ENCODE measurements at places on chromosomes 4 and X.

- DNase-seq = no peak
Observed at GRCh38 chr4:146273204-146273901, 59.0 kb downstream of the REELD1 start.

DNA sequence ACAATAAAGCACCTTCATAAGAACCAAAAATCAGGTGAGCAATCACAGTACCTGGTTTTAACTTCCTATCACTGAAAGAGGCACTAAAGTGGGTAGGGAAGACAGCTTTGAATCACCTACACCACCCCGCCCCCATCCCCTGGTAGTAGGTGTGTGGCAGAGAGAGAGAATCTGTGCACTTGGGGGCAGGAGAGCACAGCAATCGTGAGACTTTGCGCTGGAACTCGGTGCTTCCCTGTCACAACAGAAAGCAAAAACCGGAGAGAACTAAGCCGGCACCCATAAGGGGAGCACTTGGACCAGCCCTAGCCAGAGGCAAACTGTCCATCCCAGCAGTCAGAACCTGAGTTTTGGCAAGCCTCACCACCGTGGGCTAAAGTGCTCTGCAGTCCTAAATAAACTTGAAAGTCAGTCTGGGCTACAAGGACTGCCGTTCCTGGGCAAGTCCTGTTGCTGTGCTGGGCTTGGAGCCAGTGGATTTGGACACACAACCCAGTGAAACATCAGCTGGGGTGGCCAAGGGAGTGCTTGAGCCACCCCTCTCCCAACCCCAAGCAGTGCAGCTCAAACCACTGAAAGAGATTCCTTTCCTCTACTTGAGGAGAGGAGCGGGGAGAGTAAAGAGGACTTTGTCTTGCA lies 32.1 kb downstream of the NDUFB11 start:
- no peak for DNase-seq

- no peak for DNase-seq
Observed at GRCh38 chrX:137482136-137482535, 83.8 kb upstream of the ZIC3 start.

DNA sequence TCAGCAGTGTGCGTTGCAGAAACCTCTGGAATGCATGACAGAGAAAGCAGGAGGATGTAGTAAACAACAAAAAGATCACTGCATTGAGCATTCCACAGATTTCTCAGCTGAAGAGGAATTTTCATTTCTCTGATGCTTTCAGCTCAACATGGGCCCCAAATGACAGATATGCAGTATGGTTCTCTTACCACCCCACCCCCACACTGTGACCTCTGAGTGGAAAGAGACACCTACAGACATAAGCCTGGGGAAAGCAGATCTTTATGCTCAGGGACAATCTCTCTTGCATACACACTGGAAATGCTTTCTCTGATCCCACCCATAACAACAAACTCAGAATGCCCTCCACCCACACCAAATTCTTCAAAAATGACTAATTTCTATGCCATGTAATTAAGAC lies 983.7 kb upstream of the LCORL start:
- DNase-seq = no peak

GRCh38 chr4:6325788-6326290 lies 56.2 kb downstream of the WFS1 start:
- no peak for DNase-seq

- no peak for DNase-seq
Observed at GRCh38 chr4:128308986-128309385, 21.4 kb upstream of the PGRMC2 start.

- DNase-seq = no peak
Observed at GRCh38 chr4:25100021-25100555, 60.2 kb downstream of the SEPSECS start.

DNA sequence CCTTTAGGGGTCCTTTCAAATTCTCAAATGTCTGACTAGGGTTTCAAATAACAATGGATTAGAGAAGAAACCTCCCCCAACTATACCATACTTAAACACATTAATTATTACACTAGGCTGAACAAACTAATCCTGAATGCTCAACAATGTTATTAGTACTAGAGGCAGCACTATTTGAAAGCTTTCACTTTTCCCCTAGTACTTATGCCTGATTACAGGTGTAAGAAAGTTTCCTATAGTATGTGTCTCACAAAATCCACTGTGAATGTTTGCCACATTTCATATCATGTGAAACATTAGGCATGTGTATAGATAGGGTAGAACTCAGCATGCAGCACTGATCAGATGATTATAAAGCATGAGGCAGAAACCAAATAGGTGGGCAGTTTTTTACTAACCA lies 336.2 kb downstream of the ZNF674 start:
- no peak for DNase-seq

DNA sequence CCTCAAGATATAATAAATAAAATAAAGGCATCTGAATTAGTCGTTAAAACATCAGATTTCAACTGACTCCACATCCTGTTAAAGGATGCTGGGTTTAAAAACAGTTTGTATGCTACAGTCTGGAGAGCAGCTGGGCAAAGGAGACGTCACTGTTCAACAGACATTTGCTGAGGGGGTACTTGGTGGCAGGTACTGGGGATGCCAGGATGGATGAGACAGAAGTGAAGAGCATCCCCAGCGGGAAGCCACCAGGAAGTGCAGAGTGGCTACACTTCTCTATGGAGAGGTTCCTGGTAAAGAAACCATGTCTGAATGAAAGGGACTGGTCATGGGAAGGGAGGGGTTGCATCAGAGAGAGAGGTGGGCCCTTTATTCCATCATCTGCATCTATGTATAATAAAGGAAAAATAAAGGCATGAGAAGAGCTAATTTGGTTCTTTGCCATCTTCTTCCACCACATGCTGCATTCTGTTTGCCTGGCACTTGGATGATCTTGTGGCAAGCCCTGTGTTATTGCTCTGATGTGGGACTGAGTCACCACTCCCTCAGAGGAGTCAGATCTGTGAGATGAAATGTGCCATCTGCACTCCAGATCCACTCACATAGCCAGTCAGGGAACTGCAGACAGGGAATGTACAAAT lies 145.0 kb downstream of the SOWAHB start:
- no peak for DNase-seq

DNA sequence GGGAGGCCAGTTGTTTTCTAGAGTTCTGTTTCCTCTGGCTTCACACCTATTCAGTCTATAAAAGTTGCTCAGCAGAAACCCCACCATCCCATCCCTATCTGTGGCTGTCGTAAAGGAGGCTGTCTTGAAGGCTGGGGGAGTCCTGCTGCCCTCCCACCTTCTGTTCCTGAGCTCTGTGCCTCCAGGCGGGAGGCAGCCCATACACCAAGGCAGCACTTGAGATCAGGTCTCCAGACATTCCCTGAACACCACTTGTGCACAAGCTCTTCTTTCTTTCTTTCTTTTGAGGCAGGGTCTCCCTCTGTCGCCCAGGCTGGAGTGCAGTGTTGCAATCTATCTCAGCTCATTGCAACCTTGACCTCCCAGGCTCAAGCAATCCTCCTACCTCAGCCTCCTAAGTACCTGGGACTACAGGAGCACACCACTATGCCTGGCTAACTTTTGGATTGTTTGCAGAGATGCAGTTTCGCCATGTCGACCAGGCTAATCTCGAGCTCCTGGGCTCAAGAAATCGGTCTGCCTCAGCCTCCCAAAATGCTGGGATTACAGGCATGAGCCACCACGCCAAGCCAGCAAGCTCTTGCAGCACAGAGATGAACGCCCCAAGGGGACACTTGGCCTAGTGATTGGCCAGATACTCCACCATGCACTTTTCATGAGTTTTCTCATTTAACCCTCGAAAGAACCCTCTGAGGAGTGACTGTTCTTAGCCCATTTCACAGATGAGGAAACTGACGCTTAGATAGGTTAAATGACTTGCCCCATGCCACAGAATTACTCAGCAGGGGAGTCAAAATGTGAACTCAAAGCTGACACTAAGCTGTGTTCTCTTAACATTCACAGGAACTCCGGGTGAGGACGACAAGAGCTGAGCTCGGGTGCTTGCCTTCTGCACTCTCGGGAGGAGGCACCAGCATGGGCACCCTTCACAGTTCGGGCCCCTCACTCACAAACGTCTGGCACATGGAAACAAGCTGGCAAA lies 55.8 kb upstream of the ENPP6 start:
- no peak for DNase-seq

DNA sequence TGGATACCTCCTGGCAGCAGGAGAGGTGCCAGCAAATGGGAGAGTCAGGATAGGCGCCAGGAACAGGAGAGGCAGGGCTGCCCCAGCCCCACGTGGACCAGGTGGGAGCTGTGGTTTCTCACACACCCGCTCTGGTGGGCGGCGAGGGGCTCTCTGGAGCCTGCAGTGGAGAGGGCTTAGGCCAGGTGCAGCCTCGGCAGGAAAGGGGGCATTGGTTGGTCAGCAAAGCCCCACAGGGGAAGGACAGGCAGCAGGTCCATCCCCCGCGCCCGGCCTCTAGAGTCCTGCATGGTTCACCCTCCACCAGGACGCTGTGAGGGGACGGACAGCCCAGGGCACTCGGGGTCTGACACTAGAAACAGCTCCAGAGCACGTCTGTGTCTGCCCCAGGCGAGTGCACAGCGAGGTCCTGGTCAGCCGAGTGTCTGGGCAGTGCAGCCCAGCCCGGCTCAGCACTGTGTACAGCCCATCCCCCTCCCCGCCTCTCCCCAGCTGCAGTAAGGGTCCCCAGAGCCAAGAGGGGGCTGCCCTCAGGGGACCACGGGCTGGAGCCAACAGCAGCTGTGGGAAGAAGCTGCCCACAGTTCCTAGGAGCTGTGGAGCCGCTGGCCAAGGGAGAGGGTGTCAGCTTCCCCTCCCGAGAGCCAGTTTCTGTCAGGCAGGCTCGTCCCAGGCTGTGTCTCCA lies 8.2 kb downstream of the ATP5ME start:
- DNase-seq = no peak

GRCh38 chr4:16183604-16184003 lies 42.7 kb downstream of the TAPT1 start:
- no peak for DNase-seq

- DNase-seq = no peak
Observed at GRCh38 chrX:19388741-19389140, 45.0 kb downstream of the PDHA1 start.

- no peak for DNase-seq
Observed at GRCh38 chr4:55397126-55397436, 1.3 kb downstream of the TMEM165 start.

GRCh38 chr4:114603497-114603896 lies 4.9 kb downstream of the UGT8 start:
- DNase-seq = no peak

DNA sequence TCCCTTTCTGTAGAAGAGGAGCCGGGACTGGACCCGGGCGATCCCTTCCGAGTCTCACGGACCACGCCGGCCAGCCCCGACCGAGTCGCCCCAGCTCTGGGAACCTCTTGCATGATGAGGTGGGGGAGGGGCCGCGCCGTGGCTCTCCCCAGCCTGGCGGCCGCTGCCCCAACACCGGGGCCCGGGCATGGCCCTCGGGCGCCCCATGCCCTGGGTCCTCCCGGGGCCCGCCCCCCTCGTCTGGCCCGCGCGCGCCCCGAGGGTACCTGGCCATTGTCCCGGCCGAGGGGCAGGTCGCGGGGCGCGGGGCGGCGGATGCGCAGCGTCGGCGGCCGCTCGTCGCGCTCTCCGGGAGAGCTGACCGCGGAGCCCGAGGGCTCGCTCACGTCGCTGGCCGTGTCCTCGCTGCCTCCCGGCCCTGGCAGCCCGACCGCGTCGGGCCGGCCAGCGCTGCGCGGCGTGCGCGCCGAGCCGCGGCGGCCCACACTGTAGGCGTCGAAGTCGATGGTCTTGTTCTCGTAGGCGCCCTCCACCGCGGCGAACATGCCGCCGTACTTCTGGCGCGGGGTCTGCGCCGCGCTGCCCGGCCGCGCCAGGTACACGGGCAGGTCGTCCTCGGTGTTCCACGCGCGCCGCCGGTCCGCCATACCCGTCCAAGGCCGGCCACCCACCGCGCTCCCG lies 423 bp downstream of the CRMP1 start:
- no peak for DNase-seq

- DNase-seq = no peak
Observed at GRCh38 chr4:38317041-38317674, 346.8 kb upstream of the KLF3 start.

DNA sequence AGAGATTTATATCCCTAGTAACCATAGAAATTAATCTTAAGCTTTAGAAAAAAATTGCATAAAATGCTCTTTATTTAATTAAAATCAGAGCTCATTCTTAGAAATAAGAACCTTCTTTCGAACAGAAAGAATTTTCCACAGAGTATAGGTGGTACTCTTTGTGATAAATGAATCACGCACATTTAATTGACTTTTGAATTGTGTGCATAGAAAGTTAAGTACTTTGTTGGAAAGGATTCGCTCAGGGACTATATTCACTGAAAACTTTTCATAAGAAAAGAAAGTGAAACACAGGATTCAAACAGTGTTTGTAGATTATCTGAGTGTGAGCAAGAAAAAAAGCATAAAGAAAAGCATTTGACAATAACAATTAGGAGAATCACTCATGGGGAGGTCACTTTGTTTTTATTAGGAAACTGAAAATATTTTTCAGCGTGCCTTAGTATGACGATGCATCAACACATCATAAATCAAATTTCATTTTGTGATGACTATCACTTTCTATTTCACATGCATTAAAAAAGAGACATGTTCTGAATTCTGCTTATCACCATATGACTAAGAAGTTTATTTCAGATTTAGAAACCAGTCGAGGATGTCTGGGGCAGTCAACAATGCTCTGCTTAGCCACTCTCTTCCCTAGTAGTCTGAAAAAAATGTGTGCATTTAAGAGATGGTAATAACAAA lies 49.5 kb downstream of the STX18 start:
- no peak for DNase-seq

- no peak for DNase-seq
Observed at GRCh38 chrX:24025741-24026403, 1.1 kb downstream of the KLHL15 start.

GRCh38 chrX:82196866-82197265 lies 995.0 kb downstream of the SH3BGRL start:
- no peak for DNase-seq

GRCh38 chr4:180058691-180059215 lies 2184.4 kb upstream of the TENM3 start:
- no peak for DNase-seq

- no peak for DNase-seq
Observed at GRCh38 chrX:143139681-143140080, 114.0 kb downstream of the SPANXN4 start.

DNA sequence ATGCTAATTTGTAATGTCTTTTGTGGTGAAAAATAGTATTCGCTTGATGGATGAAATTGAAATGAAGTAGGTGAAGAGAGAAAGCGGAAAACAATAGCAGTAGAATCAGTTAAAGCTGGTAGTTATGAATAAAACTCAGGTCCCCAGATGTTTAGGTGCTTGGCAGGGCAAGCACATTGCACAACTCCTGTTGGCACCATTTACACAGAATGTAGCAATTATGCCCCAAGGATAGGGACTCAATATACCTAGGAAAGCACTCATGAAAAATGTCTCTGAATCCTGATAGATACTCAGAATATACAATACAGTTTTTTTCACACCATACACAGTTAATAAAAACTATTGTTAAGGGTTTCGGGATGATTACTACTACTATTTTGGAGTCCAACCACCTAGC lies 26.5 kb upstream of the GRIA3 start:
- no peak for DNase-seq

DNA sequence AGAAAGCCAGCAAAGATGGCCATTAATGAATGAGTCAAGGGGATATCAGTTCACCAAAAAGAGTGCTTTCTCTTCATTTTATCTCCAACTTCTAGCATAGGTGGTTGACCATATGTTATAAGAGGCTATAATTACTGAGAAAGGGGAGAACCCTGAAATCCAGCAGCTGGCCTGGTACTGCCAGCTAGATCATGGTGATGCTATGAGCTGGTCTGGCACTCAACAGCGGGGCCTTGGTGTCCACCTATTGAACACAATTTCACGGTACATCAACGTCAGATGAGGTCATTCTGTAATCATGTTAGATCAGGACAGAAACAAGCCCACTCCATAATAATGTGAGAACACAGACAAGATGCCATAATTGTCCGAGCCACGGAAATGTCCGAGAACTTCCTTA lies 1644.8 kb upstream of the PCDH7 start:
- no peak for DNase-seq
